Central memory CD4-positive, alpha-beta T cell (primary cell): ENCODE measurements at places on chromosomes 12 and 14.

- DNase-seq, result no peak
Measured at GRCh38 chr14:53982546-53982945, 25.9 kb upstream of the BMP4 start.

- DNase-seq, result no peak
Measured at GRCh38 chr12:6535960-6536847, 1.9 kb downstream of the GAPDH start.

- DNase-seq, result no peak
Measured at GRCh38 chr12:32051511-32052211, 55.0 kb upstream of the BICD1 start.

DNA sequence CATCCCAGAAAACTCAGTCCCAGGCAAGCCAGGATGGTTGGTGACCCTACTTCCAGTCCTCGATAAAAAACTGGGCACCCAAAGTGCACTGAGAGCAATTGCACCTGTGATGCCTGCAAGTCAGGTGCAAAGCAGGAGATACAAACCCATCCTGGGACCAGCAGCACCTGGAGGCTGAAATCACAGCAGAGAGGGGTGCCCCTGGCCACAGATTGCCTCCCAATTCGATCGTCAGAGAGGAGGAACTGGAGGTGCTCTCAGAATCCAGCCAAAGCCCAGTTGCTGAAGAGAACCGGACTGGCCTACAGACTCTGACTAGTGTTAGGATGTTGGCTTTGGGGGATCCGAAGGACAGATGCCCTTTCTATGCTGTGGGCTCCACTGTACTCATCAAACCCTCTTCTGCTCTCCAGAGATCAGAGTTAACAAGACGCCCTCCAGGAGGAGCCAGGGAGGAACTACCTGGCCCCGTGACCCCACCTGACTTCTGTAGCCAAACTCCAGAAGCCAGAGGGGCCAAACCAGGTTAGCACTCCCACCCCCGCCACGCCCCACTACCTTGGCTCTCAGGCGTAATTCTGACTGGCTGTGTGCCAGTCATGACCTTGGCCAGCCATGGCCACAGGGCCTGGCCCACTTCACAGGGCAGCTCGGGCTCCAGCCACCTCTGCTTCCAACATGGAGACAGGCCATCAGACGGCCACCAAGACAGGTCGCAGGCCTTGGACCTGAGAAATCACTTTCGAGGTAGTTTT lies 284.5 kb upstream of the RTL1 start:
- DNase-seq, result no peak
